Pancreas (tissue), 10 donors: ENCODE measurements at places on chromosomes 6 and 20. TPM values are rescaled to one million over a fixed set of nuclear protein-coding genes. Genes with fewer than 3 reads are reported as not detected.
A peak's percentile ranks its signal among the peaks of the same experiment; 100 is the strongest.

Gene DEFB132
- polyA plus RNA-seq, result not detected

Gene SIRPA
- 8.6 TPM for polyA plus RNA-seq

Gene SAMD10
- polyA plus RNA-seq, result 5.6 TPM

Gene TREML2
- not detected for polyA plus RNA-seq

Gene C6orf52
- polyA plus RNA-seq, result 0.80 TPM

Gene MAP7
- 10.7 TPM for polyA plus RNA-seq

Gene HLA-DPB1
- 20.8 TPM for polyA plus RNA-seq

Gene FERMT1
- 2.5 TPM for polyA plus RNA-seq

Gene SLC17A1
- polyA plus RNA-seq, result 0.16 TPM

Gene SRXN1
- 4.5 TPM for polyA plus RNA-seq

GRCh38 chr6:100468016-100468622 lies 3.4 kb upstream of the SIM1 start:
- H3K4me3 ChIP-seq, result no peak overlapping the region
- no peak overlapping the region for H3K27ac ChIP-seq
- no peaks in the 10 kb centered on the region for H3K4me1 ChIP-seq
- H3K36me3 ChIP-seq, result no peaks in the 10 kb centered on the region
- no peaks in the 10 kb centered on the region for H3K27me3 ChIP-seq

GRCh38 chr20:50745634-50746137 lies 14.3 kb downstream of the PARD6B start:
- H3K4me3 ChIP-seq, result no peak overlapping the region
- peaks cover 7% of the 10 kb centered on the region for H3K36me3 ChIP-seq
- no peaks in the 10 kb centered on the region for H3K27me3 ChIP-seq
- no peak for DNase-seq
- H3K4me1 ChIP-seq, result peaks cover 46% of the 10 kb centered on the region

GRCh38 chr20:23482138-23482537 lies 8.8 kb upstream of the CST8 start:
- H3K4me1 ChIP-seq, result no peaks in the 10 kb centered on the region
- no peaks in the 10 kb centered on the region for H3K27me3 ChIP-seq
- no peak for DNase-seq
- H3K4me3 ChIP-seq, result no peak overlapping the region
- H3K27ac ChIP-seq, result no peak overlapping the region

GRCh38 chr6:128474481-128474880 lies 45.9 kb downstream of the PTPRK start:
- no peak for DNase-seq
- no peaks in the 10 kb centered on the region for H3K27me3 ChIP-seq

DNA sequence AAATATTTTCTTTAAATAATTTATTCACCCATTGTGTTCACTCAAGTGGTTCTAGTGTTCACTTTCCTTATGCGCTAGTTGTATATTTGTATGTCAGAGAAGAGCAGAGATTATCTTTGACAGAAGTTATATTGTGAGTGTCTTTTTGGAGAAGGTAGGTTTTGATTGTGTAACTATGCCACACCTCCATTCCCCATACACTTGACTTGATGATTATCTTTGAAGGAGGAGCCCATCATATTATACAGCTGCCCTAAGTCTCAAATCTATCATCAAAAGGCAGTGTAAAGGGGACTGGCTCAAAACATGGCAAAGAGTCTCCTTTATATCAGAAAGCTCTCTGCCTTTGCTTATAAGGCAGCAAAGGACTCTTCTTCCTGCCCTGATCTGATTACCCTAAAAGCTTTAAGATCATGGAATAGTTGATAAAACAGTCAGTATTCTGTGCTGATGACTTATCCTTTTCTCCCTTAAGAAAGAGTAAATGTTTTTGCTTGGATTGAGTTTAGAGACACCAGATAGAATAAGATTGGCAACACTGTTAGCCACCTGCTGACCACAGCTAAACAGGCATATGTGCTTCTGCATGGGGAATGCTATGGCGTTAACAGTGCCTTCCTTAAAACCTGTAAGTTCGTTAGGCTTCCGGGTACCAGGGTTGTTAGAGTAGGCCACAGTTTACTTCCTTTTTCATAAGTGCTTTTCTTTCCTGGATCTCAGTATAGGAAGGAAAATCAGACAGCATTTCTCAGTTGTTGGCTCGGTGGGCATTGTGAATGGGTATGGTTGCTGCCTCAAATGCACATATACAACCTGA lies 22.6 kb downstream of the TOP1 start:
- no peak overlapping the region for H3K4me3 ChIP-seq
- no peak overlapping the region for H3K27ac ChIP-seq
- no peak for DNase-seq
- H3K4me1 ChIP-seq, result peaks cover 76% of the 10 kb centered on the region
- H3K27me3 ChIP-seq, result no peaks in the 10 kb centered on the region

GRCh38 chr6:13846841-13847240 lies 32.5 kb upstream of the MCUR1 start:
- no peaks in the 10 kb centered on the region for H3K27me3 ChIP-seq
- H3K4me1 ChIP-seq, result no peaks in the 10 kb centered on the region
- H3K27ac ChIP-seq, result no peak overlapping the region
- no peaks in the 10 kb centered on the region for H3K36me3 ChIP-seq
- H3K4me3 ChIP-seq, result no peak overlapping the region

DNA sequence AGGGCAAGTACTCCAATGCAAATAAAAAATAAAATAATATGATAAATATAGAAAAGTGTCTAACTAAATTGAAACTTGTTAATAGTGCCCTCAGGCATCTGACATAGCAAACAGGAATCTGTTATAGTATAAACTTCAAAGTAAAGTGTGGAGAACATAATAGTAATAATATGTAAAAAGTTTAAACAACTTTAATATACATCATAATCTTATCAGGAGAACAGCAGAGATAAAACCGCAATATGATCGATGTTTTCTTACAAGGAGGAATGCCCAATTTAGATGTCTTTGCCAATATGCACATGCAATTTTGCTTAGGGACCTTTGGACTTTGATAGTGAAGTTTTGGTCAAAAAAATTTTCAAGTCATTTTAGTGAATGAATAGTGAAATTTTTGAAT lies 514.8 kb upstream of the IMPG1 start:
- H3K27ac ChIP-seq, result no peak overlapping the region
- no peaks in the 10 kb centered on the region for H3K36me3 ChIP-seq
- H3K27me3 ChIP-seq, result no peaks in the 10 kb centered on the region
- no peaks in the 10 kb centered on the region for H3K4me1 ChIP-seq

DNA sequence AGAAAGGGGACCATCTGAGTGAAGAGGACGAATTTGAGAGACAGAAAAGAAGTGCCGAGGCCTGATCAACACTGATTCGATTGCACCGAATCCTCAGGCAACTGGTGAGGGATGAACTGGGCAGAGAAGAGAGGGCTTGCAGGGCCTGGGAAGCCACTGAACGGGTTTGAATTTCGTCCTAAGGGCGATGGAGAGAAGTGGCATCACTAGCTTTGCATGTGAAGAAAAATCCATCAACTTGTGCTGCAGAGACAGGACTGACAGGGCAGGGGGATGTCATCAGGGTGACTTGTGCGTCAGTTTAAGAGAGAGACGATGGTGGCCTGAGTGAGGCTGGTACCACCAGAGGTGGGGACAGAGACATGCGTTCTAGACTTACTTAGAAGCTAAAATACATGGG lies 73.7 kb upstream of the SLC22A23 start:
- no peak overlapping the region for H3K27ac ChIP-seq
- no peaks in the 10 kb centered on the region for H3K36me3 ChIP-seq
- H3K27me3 ChIP-seq, result no peaks in the 10 kb centered on the region
- H3K4me3 ChIP-seq, result no peak overlapping the region

DNA sequence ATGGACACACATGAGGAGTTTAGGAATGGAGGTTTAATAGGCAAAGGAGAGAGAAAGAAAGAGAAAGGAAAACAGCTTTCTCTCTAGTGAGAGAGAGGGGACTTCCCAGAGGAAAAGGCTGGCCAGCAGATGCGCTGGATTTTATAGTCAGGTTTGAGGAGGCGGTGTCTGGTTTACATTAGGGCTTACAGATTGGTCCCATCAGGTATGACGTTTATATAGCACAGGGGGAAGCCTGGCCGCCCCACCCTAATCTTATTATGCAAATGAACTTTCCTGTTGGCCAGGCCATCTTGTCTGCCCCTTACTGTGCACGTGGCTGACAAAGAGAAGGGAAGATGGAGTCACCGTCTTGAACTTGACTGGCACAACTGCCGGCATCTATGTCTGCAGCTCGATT lies 86.6 kb upstream of the QKI start:
- H3K36me3 ChIP-seq, result no peaks in the 10 kb centered on the region
- H3K27ac ChIP-seq, result no peak overlapping the region
- no peaks in the 10 kb centered on the region for H3K27me3 ChIP-seq
- H3K4me3 ChIP-seq, result no peak overlapping the region
- DNase-seq, result no peak

DNA sequence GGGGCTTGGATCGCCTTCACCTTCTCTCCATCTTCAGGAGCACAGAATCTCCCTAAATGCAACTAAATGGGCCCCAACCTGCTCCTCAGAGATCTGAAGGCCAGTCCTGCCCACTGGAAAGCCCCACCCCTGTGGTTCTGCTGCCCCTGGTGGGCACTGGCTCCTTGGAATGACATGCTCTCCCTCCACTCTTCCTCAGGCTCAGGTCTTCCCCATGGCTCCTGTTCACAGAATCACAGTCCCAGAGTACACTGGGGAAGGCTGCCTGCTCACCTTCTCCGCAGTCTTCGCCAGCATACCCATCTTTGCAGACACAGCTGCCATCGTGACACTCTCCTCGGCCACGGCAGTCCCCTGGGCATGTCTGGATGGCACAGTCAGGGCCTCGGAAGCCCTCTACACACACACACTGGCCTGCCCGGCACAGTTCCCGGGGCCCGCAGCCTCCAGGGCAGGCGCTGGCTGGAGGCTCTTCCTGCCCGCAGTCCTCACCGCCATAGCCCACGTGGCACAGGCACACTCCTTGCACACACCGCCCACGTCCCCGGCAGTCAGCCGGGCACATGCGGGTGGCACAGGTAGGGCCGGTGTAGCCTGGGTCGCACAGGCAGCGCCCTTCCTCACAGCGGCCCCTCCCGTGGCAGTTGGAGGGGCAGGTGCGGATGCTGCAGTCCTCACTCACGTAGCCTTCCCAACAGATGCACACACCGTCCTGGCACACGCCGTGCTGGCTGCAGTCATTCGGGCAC lies 13.6 kb downstream of the TNXB start:
- no peaks in the 10 kb centered on the region for H3K27me3 ChIP-seq
- H3K36me3 ChIP-seq, result no peaks in the 10 kb centered on the region
- no peak overlapping the region for H3K4me3 ChIP-seq
- H3K4me1 ChIP-seq, result no peaks in the 10 kb centered on the region

- H3K36me3 ChIP-seq, result no peaks in the 10 kb centered on the region
- no peaks in the 10 kb centered on the region for H3K4me1 ChIP-seq
- H3K4me3 ChIP-seq, result no peak overlapping the region
- no peaks in the 10 kb centered on the region for H3K27me3 ChIP-seq
- no peak for DNase-seq
Measured at GRCh38 chr6:97658090-97658489, 375.1 kb upstream of the MMS22L start.

- peaks cover 73% of the 10 kb centered on the region for H3K4me1 ChIP-seq
Measured at GRCh38 chr6:7241160-7241559, 71.8 kb downstream of the SSR1 start.

- DNase-seq, result no peak
- no peaks in the 10 kb centered on the region for H3K4me1 ChIP-seq
- no peaks in the 10 kb centered on the region for H3K36me3 ChIP-seq
- no peaks in the 10 kb centered on the region for H3K27me3 ChIP-seq
- no peak overlapping the region for H3K27ac ChIP-seq
Measured at GRCh38 chr6:170051229-170052172, 239.4 kb downstream of the DLL1 start.

DNA sequence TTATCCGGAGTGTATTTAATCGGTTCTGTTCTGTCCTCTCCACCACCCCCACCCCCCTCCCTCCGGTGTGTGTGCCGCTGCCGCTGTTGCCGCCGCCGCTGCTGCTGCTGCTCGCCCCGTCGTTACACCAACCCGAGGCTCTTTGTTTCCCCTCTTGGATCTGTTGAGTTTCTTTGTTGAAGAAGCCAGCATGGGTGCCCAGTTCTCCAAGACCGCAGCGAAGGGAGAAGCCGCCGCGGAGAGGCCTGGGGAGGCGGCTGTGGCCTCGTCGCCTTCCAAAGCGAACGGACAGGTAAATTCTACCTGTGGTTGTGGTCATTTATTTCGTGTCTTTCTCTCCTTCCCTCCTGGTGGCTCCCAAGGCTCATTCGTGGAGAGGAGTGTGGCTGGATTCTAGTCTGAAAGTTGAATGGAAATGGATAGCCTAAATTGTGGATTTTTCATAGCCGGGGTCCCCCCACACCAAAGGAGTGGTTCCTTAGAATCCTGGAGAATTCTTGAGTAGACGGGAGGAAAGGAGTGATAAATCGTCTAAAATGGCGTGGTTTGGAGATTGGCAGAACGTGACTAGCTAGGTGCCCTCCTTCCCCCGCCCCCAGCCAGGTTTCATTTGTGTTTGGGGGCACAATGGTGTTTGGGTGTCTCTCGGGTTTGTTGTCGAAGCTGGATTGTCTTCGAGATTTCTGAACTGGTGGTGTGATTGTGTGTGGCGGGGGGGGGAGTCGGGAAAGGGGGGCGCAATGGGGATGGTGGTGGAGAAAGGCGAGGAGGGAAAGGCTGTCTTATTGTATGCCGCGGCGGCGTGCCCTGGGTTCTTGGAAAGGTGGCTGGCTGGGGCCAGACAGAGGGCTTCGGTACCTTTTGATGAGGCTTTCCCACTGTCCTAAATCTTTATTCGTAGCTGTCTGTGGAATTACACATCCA lies 673 bp downstream of the MARCKS start:
- peaks cover 7% of the 10 kb centered on the region for H3K36me3 ChIP-seq
- H3K4me1 ChIP-seq, result peaks cover 15% of the 10 kb centered on the region
- peak; percentile 59 for DNase-seq

DNA sequence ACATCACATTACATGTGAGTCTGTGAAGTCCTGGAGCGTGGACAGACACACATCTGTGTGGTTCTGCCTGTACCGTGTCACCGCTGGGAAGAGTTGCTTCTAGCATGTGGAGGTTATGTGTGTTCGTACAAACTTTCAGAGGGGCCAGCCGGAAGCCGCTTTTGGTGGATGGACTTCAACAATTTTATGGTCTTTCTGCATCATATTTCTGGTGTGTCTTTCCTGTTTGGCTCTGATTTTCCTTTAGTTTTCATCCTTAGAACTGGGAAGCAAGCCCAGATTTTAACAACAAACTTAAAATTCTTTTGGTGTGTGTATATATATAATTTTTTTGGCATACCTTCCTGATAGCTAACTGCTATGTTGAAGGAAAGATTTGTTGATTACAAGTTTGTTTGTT lies 71.2 kb downstream of the TIAM2 start:
- H3K4me3 ChIP-seq, result no peak overlapping the region
- H3K27ac ChIP-seq, result no peak overlapping the region
- no peaks in the 10 kb centered on the region for H3K36me3 ChIP-seq
- no peaks in the 10 kb centered on the region for H3K4me1 ChIP-seq
- H3K27me3 ChIP-seq, result no peaks in the 10 kb centered on the region

DNA sequence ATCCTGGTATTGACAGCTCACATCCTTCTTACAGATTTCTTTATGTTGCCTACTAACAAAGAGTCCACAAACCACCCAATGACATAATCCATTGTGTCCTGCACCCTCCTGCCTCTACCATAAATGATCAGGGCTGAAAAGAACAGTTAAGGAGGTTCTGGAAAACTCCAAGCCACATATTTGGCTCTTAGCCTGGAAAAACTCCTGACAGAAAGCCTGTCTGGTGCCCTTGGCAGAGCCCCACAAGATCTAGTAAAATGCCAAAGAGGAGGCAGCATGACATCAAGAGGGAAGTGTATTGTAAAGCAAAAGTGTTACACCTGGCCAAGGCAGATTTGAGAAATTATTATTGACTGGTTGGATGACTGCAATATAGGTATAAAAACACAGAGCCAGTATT lies 126.4 kb upstream of the VGLL2 start:
- no peak overlapping the region for H3K27ac ChIP-seq
- no peaks in the 10 kb centered on the region for H3K4me1 ChIP-seq
- H3K4me3 ChIP-seq, result no peak overlapping the region
- no peaks in the 10 kb centered on the region for H3K27me3 ChIP-seq
- no peaks in the 10 kb centered on the region for H3K36me3 ChIP-seq
- no peak for DNase-seq
